ENCODE measurements at places on chromosomes 2 and 18.

- DNase-seq: no peak
These were observed 16.1 kb upstream of the ARL5A start for GRCh38 chr2:151844211-151844896.

DNA sequence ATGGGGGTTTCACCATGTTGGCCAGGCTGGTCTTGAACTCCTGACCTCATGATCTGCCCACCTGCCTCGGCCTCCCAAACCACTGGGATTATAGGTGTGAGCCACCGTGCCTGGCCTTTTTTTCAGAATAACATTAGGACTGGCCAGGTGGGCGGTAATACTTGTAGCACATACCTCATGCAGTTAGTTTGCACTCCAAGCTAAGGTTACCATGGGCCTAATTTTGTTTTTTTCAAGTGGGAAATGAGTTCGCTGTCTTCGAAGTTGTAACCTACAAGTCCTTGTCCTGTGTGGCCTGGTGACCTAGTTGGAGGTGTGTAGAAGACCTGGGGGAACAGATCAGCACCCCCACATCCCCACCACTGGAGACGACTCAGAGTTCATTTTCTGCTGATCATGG is 74.8 kb downstream of the LYPD1 start:
- DNase-seq: no peak

- no peak for DNase-seq
These were observed 80.3 kb downstream of the SPP2 start for GRCh38 chr2:234130777-234131181.

DNA sequence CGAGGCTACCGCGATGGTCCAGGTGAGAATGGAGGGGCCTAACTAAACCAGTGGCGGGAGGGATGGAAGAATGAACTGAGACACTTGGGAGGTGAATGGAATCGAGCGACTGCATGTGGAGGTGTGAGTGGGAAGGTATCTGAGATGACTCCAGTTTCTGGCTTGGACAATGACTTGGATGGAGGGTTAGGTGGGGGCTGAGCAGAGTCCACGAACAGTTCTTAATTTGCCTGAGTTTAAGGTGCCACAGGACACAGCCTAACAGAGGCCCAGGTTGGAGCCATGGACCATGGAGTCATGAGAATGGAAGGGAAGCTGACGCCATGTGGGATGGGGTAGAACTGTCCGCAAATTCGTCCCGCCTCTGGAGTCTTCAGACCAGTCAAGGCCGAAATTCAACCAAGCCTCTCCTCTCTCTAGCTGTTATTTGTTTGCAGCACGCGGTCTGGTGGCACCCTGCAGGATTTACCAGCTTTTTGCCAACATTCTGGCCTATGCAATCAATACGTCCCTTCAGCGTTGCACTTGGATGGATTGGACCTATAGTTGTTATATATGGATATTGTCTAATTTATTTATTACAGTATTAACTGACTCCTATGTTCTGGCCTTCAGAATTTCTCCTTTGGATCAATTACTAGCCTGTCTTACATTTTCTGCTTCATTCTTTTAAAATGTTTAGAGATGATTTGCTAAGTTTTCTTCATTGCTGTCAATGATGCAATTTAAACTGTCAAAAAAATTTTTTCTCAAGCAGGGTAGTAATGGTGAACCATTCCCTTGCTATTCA is 940 bp upstream of the BOLA3 start:
- no peak for DNase-seq

DNA sequence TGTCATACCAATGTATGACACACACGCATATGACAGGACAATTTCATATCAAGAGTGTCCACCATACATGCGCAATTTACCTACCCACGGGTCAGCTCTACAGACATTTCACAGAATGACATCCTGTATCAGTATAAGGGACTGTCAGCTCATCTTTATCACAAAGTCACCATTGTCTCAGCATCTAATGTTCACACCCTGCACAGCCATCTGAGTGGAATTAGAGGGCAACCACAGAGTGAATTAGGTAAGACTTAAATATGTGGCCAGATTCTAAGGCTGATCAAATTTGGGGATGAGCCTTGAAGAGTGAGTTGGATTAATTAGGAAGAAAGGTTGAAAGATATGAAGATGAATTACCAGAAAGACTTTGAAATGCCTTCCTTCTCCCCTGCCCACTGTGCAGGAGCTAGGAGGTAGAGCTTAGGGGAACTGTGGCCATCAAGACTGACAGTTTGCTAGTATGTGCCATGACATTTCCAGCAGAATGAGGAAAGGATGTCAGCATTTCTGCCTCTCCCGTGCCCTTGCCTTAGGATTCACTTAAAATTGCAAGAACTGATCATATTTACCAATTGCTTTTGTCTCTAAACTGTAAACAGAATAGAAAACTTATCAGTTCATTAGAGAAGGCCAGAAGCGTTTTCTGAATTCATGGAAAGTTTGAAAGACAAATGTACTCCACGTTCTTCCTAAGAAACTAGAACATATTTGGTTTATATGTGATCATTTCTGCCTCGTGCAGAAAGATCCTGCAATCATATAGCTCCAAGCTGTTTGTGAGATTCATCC is 121.1 kb downstream of the DDX1 start:
- no peak for DNase-seq

GRCh38 chr2:883260-883802 is 67.3 kb upstream of the SNTG2 start:
- DNase-seq: no peak

GRCh38 chr2:172403402-172403801 is 24.0 kb upstream of the ITGA6 start:
- no peak for DNase-seq

DNA sequence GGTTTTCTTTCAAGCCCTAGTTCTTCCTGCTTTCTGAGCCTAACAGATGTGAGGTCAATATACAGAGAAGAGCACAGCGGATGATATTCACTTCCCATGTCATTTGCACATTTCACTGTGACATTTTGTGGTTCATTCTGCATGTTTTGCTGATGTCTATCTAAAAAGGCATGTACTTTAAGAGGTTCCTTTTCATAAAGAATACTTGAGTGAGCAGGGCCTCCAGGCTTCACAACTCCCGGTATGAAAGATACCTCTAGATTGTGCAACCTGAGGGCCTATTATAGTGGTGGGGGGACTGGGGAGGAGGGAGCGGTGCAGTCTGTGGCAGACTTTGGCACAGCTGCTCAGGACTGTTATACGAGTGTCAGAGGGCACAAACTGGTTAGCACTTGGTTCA is 54.6 kb downstream of the CPO start:
- DNase-seq: no peak

GRCh38 chr2:189551808-189552207 is 28.8 kb downstream of the SLC40A1 start:
- no peak for DNase-seq

- no peak for DNase-seq
These were observed 87.6 kb downstream of the MGAT5 start for GRCh38 chr2:134341476-134341875.

DNA sequence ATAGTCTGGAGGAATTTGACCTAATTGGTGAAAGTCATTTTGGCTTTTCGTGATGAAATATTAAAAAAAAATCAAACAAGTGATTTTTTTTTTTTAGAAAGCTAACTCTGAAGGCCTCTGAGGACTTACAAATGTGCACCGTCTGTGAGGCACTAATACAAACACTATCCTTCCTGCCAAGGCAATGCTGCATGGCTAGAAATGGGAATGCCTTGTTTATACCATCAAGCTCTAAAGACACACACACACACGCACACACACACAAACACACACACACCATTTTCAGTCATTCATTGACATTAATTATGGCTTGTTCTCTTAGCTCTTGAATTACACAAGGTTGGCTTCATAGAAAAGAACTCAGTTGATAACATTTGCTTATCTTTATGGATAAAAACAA is 1242.0 kb upstream of the ACVR2A start:
- DNase-seq: no peak

DNA sequence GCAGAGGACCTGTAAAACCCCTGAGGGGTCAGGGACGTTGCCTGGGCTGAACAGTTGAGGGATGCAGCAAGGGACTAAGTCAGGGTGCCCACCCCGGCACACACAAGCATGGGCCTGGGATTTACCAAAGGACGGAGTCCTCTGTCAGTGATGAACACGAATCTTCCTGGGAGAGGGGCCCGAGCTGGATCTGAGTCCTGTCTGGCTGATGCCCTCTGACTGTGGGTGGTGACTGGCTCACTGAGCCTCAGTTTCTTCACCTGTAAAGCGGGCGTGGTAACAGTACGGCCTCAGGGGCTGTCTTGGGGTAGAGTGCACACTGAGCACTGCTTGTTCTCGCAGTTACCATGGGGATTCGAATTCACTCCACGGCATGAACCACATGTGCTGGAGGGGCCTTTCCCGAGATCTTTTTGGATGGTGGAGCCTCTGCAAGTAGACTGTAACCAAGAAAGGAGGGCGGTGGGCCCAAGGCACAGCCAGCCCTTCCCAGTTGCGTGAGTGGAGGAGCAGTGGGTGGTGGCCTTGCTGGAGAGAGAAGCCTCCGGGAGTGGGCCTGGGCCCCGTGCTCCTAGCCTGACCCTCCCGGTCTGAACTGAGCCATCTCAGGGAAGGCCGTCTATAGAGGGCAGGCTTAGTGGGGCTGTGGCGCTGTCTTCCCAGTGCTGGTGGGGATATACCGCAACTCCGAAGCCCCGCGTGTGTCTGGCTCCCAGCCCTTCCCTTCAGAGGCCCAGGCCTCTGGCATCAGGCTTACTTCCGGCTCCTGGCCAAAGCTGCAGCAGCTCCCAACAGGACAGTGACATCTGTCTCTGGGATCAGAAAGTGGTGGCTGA is 130.8 kb upstream of the HS6ST1 start:
- no peak for DNase-seq

GRCh38 chr2:57204364-57204763 is 842.2 kb upstream of the VRK2 start:
- DNase-seq: no peak

DNA sequence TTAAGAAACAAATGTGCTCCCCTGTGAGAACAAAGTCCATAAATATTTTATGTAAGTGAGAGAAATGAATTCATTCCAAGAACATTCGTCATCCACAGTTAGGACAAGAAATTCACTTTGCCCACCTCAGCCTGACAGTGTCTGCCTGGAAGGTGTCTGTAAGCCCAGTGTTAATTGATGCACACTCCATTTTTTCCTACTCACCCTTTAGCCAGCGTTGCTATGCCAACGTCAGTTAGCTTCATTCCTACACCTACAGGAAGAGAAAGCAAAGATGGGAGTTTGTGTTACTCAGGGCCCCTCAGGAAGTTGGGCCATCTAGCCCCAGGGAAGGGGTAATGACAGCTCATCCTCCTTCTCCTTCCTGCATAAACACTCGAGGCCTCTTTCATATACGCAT is 131.0 kb downstream of the ALPK2 start:
- DNase-seq: no peak

- DNase-seq: no peak
These were observed 175.7 kb upstream of the ZEB2 start for GRCh38 chr2:144695657-144696056.

- no peak for DNase-seq
These were observed 30.5 kb downstream of the ASB1 start for GRCh38 chr2:238456970-238457926.

DNA sequence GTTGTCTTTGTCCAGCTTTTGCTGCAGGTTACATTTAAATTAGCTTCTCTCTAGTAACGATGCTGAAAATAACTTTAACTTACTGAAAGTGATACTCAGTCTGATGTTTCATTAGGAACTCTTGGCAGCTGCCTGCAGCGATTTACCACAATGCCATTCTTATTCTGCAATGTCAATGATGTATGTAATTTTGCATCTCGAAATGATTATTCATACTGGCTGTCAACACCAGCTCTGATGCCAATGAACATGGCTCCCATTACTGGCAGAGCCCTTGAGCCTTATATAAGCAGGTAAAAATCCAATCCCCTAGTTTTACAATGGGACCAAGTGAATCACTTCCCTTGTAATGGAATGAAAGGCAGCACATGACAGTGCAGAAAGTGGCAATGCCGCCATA is 16.3 kb upstream of the MFF start:
- no peak for DNase-seq

DNA sequence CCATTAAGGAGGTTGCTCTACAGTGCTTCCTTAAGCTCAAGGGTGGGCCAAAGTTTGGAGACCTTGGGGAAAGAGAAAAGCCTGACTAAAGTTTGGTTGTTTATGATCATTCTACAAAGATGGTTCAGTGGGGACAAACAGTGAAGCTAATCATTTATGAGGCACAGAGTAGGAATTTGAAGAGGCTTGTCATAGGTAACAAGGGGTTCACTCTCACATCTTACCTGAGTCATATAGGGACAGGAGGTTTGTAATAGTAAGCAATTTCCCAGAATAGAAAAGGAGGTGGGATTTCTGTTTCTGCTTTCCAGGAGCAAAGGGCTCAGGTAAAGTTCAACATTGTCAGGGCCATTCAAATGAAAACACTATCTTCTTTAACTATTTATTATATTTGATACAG is 787.9 kb downstream of the CPS1 start:
- DNase-seq: no peak

GRCh38 chr18:54671291-54671881 is 80.3 kb downstream of the DYNAP start:
- DNase-seq: no peak

DNA sequence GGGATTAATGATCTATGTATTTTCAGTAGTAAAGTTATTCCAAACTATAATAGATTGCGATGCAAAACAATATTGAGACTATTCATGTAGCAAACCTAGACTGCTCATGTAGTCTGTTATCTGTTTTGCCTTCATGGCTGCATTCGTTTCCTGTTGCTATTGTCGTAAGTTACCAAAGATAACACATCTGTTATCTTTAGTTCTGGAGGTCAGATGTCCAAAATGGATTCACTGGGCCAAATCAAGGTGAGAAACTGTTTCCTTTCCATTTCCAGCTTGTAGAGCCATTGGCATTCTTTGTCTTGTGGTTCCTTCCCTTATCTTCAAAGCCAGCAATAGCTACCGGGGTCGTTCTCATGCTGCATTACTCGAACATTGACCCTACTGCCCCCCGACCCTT is 20.9 kb downstream of the ITGAV start:
- no peak for DNase-seq

DNA sequence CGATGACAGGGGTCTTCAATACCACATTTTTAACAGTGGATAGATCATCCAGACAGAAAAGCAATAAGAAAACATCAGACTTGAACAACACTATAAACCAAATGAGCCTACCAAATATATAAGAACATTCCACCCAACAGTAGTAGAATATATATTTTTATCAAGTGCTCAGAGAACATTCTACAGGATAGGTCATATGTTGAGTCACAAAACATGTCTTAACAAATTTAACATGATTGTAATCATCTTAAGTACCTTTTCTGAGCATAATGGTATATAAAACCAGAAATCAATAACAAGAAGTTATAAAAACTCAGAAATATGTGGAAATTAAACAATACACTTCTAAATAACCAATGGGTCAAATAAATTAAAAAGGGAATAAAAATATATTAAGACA is 194.0 kb upstream of the CYP26B1 start:
- no peak for DNase-seq

DNA sequence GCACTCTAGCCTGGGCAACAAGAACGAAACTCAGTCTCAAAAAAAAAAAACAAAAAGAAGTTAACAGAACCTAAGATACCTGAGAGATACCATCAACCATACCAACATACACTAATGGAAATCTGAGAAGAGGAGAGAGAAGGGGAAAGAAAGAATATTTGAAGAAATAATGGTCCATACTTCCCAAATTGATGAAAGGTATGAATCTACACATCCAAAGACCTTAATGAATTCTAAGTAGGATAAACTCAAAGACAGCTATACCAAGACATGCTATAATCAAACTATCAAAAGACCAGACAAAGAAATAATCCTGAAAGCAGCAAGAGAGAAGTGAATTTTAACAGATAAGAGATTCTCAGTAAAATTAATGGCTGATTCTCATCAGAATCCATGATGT is 109.6 kb downstream of the TRABD2A start:
- DNase-seq: no peak

Measured in activated gamma-delta T cell (primary cell).